ENCODE measurements at places on chromosomes 5 and 9.

DNA sequence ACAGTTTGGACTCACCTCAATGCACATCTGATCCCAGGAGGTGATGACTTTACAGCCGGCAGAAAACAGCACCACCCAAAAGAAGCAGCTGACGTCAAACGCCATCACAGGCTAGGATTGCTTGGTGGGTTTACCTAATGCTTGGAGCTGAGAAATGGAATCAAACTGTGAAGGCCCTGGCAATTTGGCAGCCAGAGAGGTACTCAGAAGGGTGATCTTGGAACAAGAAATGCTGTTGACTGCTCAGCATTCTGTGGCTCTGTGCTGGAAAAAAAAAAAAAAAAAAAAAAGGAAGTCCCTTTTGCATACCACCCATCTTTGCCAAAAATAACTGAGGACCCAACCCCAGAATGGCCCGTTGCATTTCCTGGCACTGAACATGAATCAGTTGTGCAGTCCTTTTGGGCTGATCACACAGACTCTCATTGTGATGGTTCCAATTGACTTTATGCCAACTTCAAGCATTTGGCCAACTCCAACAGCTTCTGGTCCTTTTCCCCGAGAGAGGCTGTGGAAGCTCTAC, at the start of gene CD180:
Gene CD180, minus strand, starts transcription at position 263 of the 523 bp plus-strand sequence. Its CDS starts 158 bp downstream, at position 105.
- no peak for DNase-seq

DNA sequence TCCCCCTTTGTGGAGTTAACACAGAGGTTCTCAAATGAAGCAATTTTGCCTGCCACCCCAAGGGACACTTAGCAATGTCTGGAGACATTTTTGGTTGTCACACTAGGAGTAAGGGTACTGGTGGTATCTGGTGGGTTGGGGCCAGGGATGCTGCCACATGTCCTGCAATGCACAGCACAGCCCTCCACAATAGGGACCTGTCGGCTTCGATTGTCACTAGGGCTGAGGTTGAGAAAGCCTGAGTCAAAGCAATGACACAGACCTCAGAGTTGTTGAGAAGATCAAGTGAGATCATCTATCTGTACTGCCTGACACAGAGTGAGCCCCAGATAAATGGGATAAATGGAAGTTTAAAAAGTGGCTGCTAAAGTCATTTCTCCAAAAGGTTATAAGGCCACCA, 249.2 kb upstream of the KLF4 start:
- DNase-seq: no peak

- no peak for DNase-seq
These were observed 10.1 kb upstream of the GRIA1 start for GRCh38 chr5:153480401-153480800.

GRCh38 chr5:149455889-149456409, 76.9 kb upstream of the IL17B start:
- DNase-seq: no peak

DNA sequence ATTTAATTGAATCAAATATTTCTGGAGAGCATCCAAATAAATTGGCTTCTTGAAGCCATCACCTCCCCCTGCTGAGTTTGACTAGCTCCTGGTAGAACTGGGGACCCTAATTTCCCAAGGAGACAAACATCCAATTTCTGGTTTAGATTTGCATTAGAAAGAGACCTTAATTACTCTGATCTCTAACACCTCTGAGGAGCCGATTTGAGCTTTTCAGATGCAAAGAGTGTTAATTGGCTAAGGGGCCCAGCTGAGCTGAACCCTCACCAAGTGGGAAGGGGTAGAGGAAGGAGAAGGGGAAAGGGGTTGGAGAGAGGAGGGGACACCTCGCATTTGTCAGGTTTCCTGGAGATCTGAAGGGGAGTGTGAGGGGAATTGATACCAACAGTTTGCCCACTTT, 145.4 kb upstream of the SHB start:
- DNase-seq: no peak

- DNase-seq: no peak
These were observed 81.7 kb upstream of the LMX1B start for GRCh38 chr9:126532019-126532462.

- no peak for DNase-seq
These were observed 3.5 kb downstream of the PANK3 start for GRCh38 chr5:168575391-168576372.

Measured in NCI-H1092 treated with DMSO at 0.1 percent for 48 hours (cell line).